ENCODE measurements at places on chromosomes 11 and 22.

- DNase-seq = no peak
These were observed 48.7 kb downstream of the LDLRAD3 start for GRCh38 chr11:35992548-35992947.

DNA sequence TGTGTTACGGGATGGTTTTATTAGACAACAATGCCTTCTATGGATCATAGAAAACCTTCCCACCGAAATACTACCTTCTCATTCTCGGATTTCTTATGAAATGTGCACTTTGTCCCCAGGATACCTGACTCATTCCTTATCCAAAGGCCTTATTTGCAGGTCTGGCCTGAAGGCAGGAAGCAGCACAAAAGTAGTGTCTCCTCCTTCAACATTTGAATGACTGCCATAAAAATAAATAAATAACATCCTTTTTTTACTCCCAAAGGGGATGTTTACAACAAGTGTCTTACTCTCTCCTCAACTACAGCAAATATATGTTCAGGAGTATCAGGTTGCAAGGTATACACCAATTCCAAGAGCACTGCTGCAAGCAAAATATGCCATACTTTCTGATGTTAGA, 41.6 kb upstream of the PAK1 start:
- no peak for DNase-seq

DNA sequence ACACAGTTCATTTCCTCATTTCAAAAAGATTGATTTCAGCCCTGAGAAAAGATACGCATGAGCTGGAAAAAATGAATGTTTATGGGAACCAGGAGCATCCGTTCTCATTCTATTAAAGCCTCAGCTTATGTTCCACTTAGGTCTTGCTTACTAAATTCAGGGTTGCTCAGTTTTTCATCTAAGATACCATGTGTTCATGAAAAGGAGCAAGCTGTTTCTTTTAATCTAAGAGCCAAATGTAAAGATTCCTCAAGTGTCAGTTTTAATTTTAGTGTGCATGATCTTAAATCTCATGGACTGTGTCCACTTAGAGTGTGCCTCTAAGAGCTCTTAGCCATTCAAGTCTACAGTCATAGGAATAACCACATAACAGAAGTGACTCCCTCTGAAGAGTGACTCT, 141.5 kb upstream of the ARHGAP42 start:
- DNase-seq = no peak

DNA sequence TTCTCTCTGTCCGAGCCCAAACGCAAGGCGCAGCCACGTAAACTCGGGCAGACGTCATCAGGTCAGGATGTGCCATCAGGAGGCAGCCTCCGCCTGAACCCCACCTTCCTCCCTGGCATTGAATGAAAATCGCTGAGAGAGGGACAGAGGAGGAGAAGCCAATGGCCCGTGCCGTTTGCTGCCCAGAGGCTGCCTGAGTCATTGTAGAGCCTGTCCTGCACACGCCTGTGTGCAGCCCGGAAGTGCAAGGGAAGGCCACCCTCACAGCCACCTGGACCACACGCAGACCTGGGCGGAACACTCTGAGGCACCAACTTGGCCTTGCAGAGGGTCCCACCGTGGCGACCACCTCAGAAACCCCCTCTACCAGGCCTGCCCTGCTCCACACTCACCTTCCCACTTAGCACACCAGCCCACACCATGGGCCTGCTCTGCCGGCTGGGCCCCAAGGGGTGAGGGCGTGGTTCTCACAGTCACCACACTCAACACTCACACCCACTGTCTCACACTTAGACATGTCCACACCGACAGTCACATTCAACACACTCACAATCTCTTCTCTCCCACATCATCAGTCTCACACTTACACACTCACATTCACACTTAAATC, 9.1 kb downstream of the CHID1 start:
- no peak for DNase-seq

DNA sequence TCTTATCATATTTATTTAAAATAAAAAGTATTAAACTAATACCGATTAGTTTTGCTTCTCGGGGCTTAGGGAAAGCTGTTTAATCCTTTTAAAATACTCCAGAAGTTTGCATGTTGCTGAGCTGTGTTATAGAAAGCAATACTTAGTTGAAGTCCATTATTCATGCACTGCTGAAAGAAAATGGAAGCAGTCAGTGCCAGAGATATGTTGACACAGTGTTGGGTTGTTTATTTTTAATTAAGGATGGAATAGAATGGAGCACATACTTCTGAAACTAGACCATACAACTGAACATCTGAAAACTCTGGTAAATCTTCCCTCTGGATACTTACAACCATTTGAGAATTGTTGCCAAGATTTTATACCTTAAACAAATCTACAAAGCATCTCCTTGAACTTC, 282.7 kb upstream of the CCDC179 start:
- no peak for DNase-seq

- DNase-seq = no peak
These were observed 53.8 kb downstream of the HIRA start for GRCh38 chr22:19377565-19378343.

DNA sequence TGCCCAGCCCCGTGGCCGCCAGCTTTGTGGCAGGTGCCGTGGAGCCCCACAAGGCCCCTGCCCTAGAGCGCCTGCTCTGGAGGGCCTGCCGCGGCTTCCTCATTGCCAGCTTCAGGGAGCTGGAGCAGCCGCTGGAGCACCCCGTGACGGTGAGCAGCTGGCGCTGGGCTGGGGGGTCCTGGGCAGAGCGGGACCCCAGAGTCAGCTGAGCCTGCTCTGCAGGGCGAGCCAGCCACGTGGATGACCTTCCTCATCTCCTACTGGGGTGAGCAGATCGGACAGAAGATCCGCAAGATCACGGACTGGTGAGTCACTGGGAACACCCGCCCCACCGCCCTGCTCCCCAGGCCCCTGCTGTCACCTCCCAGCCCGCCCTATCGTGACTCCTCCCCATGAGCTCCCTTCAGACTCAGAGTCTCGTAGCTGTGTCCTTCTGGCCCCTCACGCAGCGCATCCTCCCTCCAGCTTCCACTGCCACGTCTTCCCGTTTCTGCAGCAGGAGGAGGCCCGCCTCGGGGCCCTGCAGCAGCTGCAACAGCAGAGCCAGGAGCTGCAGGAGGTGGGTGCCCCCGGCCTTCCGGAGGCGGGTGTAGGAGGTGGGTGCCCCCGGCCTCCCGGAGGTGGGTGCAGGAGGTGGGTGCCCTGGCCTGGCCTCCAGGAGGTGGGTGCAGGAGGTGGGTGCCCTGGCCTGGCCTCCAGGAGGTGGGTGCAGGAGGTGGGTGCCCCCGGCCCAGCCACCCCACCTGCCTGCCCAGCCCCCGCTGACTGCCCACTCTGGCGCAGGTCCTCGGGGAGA, 4.7 kb downstream of the TCIRG1 start:
- DNase-seq = no peak

- DNase-seq = no peak
These were observed 35.8 kb downstream of the TNKS1BP1 start for GRCh38 chr11:57288771-57289579.

- DNase-seq = no peak
These were observed 10.6 kb upstream of the GNB1L start for GRCh38 chr22:19865141-19865829.

DNA sequence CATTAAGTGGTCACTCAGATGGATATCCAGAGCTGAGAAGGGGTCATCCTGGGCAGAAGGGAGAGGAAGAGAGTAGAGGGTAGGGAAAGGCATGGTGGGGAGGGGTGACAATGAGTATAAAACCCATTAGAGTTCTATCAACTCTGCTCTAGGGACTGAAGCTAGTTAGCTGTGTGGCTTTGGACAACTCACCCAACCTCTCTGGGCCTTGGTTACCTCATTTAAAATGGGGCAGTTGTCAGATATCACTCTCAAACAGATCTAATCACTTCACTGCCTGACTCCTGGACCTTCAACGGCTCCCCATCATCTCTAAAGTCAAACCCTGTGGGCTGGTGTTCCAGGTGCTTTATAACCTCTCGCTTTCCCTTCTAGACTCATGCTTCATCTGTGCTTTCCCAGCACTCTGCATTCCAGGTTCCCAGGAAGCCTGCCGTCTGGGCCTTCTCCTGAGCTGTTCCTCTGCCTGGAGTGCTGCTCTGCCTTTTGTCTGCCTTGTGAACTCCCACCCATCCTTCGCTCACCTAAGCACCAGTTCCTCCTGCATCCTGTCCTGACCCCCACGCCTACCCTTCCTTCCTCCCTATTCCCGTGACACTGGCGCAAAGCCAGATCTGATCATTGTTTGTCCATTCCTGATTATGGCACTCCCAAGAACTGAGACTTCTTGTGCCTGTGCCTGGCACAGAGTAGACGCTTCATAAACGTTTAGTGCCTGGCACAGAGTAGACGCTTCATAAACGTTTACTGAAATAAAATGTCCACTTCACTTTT, 22.3 kb upstream of the KCNJ11 start:
- DNase-seq = no peak

GRCh38 chr22:20237480-20238440, 30.4 kb downstream of the RTN4R start:
- DNase-seq = peak; percentile 24

GRCh38 chr11:103633819-103634590, 402.4 kb upstream of the DDI1 start:
- no peak for DNase-seq

DNA sequence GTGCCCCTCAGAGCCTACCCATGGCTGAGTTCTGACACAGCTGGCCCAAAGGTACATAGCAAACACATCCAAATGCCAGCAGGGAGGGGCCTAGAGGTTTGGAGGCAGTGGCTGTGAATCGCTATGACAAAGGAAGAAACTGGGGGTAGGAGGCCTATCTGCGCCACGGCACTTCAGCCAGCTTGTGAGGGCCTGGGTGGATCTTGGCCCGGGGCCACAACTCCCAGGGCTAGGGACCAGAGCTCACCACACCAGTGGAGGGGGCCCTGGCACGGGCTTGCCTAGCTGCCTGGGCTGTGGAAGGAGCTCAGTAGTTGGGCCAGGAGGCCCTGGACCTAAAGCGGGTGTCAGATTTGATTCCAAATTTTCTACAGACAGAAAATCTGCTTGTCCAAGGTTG, 9.4 kb upstream of the NAP1L4 start:
- no peak for DNase-seq

DNA sequence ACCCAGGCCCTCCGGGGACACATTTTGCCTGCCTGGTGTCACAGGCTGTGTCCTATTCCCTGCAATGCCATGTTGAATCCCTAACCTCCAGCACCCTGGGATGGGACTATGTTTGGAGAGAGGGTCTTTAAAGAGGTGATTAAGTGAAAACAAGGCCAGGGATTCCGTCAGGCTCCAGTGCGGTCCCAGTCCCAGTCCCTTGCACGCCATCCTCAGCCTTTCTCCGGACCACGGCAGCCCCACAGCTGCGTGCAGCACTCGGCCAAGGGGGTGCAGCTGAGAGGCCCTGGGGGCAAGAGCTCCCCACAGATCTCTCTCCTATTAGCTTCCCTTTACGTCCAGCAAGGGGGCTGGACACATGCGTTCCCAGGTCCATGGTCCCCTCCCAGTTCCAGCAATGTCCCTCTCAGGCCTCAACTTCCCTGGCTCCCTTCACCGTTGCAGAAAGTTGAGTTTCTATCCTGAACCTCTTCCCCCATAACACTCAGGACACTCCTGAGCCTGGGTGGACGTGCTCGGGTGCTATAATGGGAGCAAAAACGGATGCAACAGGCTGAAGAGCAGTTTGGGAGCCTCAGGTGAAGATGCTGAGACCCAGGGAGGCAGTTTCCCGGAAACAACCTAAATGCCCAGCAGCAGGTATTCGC, 1422.7 kb downstream of the BRD1 start:
- DNase-seq = no peak

DNA sequence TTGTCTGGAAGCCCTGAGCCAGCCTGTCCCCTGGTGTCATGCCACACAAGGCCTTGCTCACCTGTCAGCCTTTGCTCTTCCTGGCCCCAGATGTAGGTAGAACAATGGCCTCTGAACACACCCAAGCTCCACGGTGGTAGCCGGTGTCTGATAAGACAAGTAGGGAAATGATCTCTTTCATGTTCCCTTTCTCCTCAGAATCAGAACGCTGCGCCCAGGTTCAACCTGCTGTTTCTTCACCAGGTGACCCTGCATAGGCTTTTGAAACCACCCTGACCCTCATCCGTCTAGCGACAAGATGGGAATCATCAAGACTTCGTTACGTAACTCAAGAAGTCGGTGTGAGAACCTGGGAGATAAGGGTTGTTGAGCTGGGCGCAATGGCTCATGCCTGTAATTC, 28.7 kb upstream of the YWHAH start:
- DNase-seq = no peak

DNA sequence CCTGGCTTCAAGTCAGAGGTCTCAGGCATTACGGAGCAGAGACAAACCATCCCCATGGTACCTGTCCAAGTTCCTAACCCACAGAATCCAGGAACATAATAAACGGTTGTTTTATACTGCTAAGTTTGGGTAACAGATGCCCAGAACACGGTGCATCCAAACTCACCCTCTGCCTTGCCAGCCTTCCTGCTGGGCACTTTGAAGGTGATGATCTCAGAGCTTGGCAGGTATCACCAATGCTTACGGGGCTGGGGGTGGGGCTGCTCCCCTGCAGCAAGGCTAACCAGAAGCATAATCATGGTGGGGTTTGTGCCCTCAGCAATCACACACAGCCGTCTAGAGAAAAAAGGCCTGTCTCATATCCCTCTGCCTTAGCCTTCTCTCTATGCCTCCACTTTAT, 27.1 kb downstream of the DKK3 start:
- no peak for DNase-seq

GRCh38 chr22:19900707-19901436, 40.7 kb upstream of the COMT start:
- no peak for DNase-seq

DNA sequence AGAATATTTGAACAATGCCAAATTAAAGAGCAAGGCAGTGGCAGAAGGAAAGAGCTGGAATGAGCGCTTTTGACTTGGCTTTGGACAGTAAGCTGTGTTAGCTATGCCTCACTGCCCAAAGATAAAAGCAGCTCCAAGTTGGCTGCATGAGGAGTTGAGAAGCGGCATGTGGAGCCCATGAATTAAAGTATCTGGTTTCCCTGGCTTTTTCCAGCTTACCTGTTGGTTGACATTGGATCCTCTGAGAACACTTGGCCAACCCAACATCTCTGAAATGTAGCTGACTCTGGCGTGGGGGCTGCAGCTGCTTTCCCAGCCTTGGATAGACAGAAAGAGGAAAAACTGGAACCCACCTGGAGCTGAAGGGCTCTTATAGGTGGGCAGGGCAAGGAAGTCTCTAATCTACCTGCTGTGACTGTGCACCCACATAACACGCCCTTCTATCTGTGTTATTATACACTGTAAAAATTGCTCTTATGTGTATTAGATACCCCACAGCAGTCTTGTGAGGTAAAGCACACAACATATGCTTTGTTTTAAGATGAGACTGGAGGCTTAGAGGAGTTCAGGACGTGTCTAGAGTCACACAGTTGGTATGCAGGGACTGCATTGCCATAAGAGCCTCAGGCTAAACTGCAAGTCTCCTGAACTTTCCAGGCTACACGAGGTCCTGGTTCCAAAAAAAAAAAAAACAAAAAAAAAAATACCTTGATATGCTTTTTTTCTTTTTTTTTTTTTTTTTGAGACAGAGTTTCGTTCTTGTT, 5.8 kb downstream of the UBASH3B start:
- DNase-seq = no peak

GRCh38 chr11:114377612-114378267, 22.6 kb downstream of the C11orf71 start:
- DNase-seq = no peak

DNA sequence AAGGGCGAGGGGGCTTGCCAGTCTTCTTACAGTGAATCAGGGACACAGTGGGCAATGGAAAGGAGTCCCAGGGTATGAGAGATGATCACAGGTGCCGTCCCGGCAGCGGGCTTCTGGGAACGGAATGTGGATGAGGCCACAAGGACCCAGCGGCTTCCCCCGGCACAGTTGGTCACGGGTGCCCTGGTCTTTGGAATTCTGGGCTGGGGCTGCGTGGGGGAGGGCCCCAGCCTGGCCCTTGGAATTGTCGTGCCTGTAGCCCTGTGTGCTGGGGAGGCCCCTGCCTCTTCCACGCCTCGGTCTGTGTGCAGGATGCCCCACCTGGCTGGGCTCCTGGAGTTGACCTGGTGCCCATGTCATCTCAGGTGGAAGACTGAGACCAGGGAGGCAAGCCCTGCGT, 76.6 kb downstream of the FBLN1 start:
- no peak for DNase-seq

All from activated CD4-positive, alpha-beta T cell treated with anti-CD3 and anti-CD28 coated beads, Interleukin-10, Interleukin-2, amounts not matched to agents 100 ng/mL and 50 ng/mL, durations not matched to agents 16 hours and 8 hours (primary cell).